ENCODE measurements at places on chromosomes 16 and 17.

DNA sequence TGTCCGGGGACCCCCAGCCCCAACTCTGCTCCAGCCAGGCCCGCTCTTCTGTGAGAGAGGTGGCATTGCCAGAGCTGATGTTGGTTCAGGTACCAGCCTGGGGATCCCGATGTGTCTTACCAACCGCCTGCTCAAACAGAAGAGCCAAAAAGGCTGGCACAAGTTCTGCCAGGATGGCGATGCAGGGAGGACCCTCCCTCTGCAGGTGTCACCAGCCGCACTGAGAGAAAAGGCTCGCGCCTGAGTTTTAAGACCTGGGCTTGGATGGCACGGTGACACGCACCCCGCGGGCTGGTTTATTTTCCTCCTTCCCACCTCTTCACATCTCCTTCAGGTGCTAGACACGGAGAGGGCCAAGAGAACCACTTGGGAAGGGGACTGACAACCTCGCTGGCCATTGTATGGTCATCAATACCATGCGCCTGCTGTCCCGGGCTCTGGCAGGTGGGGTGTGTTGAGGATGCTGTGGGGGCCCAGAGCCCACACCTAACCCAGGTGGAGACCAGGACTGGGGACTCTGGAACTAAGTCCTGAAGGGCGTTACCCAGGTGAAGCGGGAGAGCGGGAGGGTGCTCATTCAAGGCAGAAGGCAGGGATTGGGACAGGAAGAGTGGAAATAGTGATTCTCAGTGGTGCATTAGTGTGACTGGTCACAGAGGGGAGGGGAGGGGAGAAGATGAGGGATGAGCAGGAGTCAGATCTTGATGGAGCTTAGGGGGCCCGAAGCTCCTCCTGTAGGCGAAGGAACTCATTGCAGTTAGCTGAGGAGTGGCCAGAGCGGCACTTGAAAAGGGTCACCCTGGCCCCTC is 16.3 kb downstream of the FOXJ1 start:
- H3K4me3 ChIP-seq = no peak overlapping the region
- H3K36me3 ChIP-seq = no peaks in the 10 kb centered on the region
- no peak for DNase-seq
- no peak overlapping the region for H3K27ac ChIP-seq
- no peaks in the 10 kb centered on the region for H3K4me1 ChIP-seq
- H3K27me3 ChIP-seq = peaks cover 19% of the 10 kb centered on the region

DNA sequence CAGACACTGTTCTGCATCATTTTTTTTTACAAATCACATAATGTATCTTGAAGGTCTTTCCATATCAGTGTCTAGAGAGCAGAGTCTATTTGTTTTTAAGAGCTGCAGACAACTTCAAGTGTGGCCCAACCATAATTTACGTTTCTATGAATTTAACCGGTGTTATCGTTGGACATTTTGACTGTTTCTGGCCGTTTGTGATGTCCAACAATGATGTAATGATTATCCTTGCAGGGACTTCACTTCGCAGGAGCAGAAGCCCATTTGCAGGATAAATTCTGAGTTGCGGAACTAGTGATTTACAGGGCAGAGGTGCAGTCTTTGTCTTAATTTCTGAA is 26.9 kb upstream of the HLF start:
- H3K4me3 ChIP-seq = peak overlapping the region; percentile 72
- peaks cover 16% of the 10 kb centered on the region for H3K4me1 ChIP-seq
- DNase-seq = no peak
- H3K27ac ChIP-seq = no peak overlapping the region
- peaks cover 4% of the 10 kb centered on the region for H3K27me3 ChIP-seq
- no peaks in the 10 kb centered on the region for H3K36me3 ChIP-seq

DNA sequence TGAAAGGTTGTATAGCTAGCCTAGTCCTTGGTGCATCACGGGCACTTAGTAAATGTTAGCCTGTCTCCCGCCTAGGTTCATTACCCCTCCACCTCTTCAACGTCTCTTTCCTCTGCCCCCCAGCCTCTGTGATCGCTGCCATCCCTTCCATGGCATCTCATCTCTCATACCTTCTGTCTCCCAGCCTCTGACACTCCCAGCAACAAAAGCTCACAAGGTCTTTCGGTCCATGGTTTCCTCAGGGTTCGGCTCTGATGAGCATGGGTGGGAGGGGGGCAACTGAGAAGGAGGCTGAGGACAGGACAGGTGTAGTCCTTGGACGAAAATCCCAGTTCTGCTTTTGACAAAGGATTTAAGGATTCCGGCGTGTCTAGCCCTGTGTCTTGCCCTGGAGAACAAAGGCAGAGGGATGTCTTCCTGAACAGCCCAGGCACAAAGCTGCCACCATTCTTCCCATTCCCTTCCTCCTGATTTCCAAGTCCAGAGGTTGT is 16.7 kb downstream of the CCR7 start:
- DNase-seq = no peak
- peaks cover 62% of the 10 kb centered on the region for H3K4me1 ChIP-seq
- H3K36me3 ChIP-seq = no peaks in the 10 kb centered on the region
- H3K27me3 ChIP-seq = peaks cover 4% of the 10 kb centered on the region
- peak overlapping the region; percentile 100 for H3K27ac ChIP-seq
- no peak overlapping the region for H3K4me3 ChIP-seq

DNA sequence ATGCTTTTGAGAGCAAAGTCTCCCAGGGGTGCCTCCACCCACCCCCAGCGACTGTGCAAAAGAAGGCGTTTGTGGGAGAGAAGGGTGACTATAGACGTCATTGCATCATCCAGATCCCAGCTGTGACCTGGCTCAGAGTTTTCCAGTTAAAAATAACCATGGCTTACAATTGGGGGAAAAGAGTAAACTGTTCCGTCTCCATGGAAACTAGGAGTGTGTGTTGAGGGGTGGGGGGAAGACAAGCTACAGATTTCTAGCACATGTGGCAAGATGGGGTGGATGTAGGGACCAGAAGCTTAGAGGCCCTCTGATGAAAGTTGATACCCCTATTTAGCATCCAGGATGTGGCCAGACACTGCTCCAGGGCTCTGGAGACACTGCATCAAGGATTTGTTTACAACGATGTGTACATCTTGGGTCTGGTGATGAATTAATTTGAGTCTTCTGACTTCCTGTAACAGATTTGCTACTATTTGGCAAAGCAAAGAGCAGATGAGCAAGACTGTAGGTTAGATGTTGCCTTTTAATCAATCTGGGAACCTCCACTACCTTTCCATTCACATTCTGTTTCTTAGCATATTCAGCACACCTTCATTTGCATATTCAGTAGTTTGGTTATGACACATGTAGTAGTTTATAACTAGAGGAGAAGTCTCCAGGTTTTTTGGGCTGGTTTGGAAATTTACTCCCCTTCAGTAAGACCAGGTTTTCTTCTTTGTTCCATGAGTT is 6.2 kb upstream of the DUSP14 start:
- H3K4me3 ChIP-seq = peak overlapping the region; percentile 0
- H3K36me3 ChIP-seq = peaks cover 14% of the 10 kb centered on the region
- DNase-seq = peak; percentile 89
- H3K4me1 ChIP-seq = peaks cover 50% of the 10 kb centered on the region
- H3K27me3 ChIP-seq = no peaks in the 10 kb centered on the region

GRCh38 chr16:85068746-85069145 is 41.2 kb downstream of the KIAA0513 start:
- H3K36me3 ChIP-seq = peaks cover 10% of the 10 kb centered on the region
- H3K4me3 ChIP-seq = no peak overlapping the region
- peaks cover 9% of the 10 kb centered on the region for H3K4me1 ChIP-seq
- no peak for DNase-seq
- H3K27ac ChIP-seq = no peak overlapping the region

GRCh38 chr16:75011634-75012307 is 12.9 kb downstream of the ZNRF1 start:
- H3K27ac ChIP-seq = peak overlapping the region; percentile 88
- H3K4me1 ChIP-seq = peaks cover 47% of the 10 kb centered on the region
- H3K36me3 ChIP-seq = peaks cover 4% of the 10 kb centered on the region

DNA sequence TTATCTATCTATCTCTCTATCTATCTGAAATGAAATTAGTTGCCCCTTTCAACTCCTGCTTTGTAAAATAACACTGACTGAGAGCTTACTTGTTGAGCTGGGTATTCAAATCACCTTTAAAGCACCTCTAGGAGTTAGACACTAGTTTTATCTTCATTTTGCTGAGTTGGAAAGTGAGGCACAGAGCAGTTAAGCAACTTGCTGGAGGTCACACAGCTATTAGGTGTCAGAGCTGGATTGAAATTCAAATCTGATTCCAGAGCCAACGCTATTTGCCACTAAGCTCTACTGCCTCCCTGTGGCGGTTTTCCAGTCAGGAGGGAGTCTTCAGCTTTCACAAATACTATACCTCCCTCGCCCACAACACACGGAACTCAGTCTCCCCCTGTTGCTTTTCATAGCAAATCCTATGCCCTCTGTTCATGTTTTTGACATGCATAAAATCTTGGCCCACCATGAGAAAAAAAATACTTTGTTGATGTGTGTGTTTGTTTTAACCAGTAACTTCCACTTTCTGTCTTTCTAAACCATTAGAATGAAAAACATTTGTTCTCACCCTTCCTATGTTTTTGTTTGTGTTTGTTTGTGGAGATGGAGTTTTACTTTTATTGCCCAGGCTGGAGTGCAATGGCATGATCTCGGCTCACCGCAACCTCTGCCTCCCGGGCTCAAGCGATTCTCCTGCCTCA is 74.8 kb upstream of the SMURF2 start:
- no peaks in the 10 kb centered on the region for H3K27me3 ChIP-seq
- H3K4me1 ChIP-seq = peaks cover 89% of the 10 kb centered on the region
- H3K27ac ChIP-seq = peak overlapping the region; percentile 50
- peak; percentile 68 for DNase-seq
- no peaks in the 10 kb centered on the region for H3K36me3 ChIP-seq

DNA sequence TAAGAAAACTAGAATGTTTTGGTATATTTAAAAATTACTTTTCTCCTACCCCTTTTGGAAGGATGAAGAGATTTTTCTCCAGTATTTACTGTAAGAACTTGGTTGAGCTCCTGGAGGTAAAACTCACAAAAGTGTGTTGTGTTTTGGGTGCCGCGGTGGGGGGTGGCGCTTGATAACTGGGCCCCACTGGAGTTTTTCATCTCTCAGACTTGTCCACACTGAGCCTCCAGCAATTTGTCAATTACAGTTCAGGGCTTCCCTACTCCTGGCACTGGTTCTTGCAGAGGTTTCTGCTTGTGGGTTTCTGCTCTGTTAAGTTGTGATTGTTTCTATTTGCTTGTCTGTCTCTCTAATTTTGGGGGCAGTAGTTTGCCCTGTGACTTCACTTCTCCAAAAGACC is 40.0 kb downstream of the WIPI1 start:
- H3K36me3 ChIP-seq = peaks cover 54% of the 10 kb centered on the region
- DNase-seq = no peak
- no peak overlapping the region for H3K4me3 ChIP-seq
- H3K4me1 ChIP-seq = no peaks in the 10 kb centered on the region
- H3K27ac ChIP-seq = no peak overlapping the region
- H3K27me3 ChIP-seq = peaks cover 10% of the 10 kb centered on the region

- peak; percentile 76 for DNase-seq
- peaks cover 51% of the 10 kb centered on the region for H3K27me3 ChIP-seq
- peaks cover 16% of the 10 kb centered on the region for H3K4me1 ChIP-seq
- H3K36me3 ChIP-seq = no peaks in the 10 kb centered on the region
- no peak overlapping the region for H3K27ac ChIP-seq
Observed at GRCh38 chr17:8057691-8058114, 18.8 kb downstream of the ALOX15B start.

DNA sequence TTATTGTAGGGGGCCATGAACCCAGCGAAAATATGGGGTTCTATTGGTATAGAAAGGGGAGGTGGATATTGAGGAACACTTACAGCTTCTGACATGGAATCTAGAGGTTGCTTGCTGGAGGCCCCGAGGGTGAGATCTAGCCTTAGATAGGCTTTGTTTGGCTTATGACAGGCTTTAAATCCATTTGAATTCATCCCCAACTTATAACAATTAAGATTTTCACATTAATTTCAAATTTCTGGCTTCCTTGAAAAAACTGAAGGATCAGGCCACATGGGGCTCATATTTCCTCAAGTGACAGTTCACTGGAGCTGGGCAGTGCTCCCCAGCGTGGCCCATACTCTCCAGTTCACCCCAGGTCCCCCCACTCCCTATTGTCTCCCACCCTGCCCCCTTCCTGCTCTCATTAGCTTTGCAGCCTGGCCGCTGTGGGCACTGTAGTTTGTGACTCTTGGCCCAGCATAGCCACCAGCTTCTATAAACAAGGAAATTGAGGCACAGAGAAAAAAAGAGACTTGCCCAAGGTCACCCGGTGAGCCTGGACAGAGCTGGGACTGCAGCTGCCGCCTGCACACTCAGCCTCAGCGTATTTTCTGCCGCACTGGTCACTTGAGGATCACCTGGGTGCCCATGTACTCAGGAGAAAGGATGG is 19.8 kb upstream of the ADGRG1 start:
- no peak for DNase-seq
- H3K27ac ChIP-seq = no peak overlapping the region
- peaks cover 42% of the 10 kb centered on the region for H3K27me3 ChIP-seq
- no peak overlapping the region for H3K4me3 ChIP-seq
- peaks cover 25% of the 10 kb centered on the region for H3K4me1 ChIP-seq
- H3K36me3 ChIP-seq = no peaks in the 10 kb centered on the region

- no peaks in the 10 kb centered on the region for H3K27me3 ChIP-seq
- no peak overlapping the region for H3K27ac ChIP-seq
- H3K36me3 ChIP-seq = peaks cover 12% of the 10 kb centered on the region
- no peak for DNase-seq
Observed at GRCh38 chr17:39683295-39683939, 4.4 kb downstream of the PGAP3 start.

GRCh38 chr16:58329135-58329534 is 34.3 kb upstream of the PRSS54 start:
- no peaks in the 10 kb centered on the region for H3K4me1 ChIP-seq
- no peak overlapping the region for H3K4me3 ChIP-seq
- no peak overlapping the region for H3K27ac ChIP-seq
- peaks cover 18% of the 10 kb centered on the region for H3K27me3 ChIP-seq

GRCh38 chr16:63372815-63373214 is 1336.6 kb upstream of the CDH8 start:
- H3K36me3 ChIP-seq = no peaks in the 10 kb centered on the region
- no peak overlapping the region for H3K27ac ChIP-seq
- H3K4me1 ChIP-seq = no peaks in the 10 kb centered on the region

DNA sequence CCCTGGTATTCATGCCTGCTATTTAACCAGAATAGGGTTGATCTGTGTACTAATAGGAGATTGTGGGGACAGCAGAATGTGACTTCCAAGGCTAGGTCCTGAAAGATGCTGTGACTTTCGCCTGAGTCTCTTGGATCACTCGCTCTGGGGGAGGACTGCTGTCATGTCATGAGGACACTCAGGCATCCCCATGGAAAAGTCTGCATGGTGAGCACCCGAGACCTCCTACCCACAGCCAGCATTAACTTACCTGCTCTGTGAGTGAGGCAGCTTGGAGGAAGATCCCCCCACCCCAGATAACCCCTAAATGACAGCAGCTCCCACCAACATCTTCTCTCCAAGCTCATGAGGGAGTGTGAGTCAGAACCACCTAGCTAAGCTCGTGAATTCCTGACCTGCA is 30.3 kb upstream of the C16orf78 start:
- no peak overlapping the region for H3K4me3 ChIP-seq
- no peak for DNase-seq
- H3K4me1 ChIP-seq = no peaks in the 10 kb centered on the region
- no peak overlapping the region for H3K27ac ChIP-seq

DNA sequence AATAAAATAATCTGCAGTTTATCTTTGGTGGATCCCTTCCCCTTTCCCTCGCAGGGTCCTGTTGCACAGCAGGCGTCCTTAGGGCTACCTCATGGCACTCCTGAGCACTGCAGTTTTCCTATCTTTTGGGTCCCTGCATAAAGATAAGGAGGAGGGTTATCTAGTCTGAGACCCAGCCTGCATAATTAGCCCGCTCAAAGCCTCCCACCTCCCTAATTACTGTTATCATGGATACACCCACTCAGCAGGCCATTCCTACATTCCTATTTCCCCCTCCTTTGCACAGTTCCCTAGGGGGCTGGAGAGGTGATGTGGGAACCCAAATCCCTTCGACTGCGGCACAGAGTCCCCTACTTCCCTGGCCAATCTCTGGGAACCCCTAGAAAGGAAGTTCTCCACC is 5.1 kb upstream of the CLUH start:
- no peak for DNase-seq
- H3K36me3 ChIP-seq = no peaks in the 10 kb centered on the region
- H3K27ac ChIP-seq = no peak overlapping the region
- H3K4me3 ChIP-seq = no peak overlapping the region
- peaks cover 5% of the 10 kb centered on the region for H3K27me3 ChIP-seq
- H3K4me1 ChIP-seq = peaks cover 15% of the 10 kb centered on the region
